ENCODE measurements at places on chromosomes 7 and 10.

DNA sequence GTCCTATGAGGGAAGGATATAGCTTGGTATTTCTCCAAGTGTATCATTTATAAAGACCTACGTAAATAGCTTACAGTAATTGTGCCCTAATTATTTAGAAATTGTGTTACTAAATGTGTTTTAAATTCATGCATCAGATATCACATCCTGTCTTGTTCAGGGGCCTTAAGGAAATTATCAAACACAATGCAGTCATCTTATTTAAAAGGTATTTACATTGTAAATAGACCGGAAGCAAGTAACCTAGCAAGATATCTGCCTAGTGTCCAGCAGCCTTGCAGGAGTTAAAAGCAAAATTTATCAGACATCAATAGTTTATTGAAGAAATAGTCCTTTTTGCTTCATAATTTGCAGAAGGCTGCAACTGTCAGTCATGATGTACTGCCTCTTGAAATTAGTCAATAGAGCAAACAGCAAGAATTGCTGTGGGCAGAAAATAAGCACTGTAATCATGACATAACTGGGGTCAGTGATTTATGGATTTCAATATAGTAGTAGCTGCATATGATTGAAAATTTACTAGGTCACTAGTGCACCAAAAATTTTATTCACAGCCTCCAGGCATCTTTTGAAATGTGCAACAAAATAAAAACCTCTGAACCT, 23.1 kb downstream of the GLRX3 start:
- DNase-seq, result no peak

DNA sequence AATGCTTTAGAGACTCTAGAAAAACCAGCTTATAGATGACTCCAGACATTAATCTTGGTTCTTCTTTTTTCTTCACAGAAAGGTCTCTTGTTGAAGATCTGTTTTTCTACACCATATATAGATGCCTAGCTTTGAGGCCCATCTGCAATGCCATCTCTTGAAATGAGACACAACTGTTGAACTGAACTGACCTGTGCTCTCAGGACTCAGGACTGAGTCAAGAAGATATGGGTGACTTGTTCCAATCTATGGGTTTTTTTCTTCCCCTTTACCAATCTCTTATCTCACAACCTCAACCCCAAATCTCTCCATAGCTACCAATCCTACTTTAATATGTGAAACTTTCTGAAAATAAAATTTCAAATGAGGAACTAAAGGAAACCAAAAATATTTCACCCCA, 194.7 kb downstream of the SNX13 start:
- DNase-seq, result no peak

- DNase-seq, result no peak
Observed at GRCh38 chr7:39582536-39582935, 16.3 kb downstream of the YAE1 start.

- DNase-seq, result peak; percentile 80
Observed at GRCh38 chr7:74202841-74203556, 6.8 kb upstream of the LAT2 start.

DNA sequence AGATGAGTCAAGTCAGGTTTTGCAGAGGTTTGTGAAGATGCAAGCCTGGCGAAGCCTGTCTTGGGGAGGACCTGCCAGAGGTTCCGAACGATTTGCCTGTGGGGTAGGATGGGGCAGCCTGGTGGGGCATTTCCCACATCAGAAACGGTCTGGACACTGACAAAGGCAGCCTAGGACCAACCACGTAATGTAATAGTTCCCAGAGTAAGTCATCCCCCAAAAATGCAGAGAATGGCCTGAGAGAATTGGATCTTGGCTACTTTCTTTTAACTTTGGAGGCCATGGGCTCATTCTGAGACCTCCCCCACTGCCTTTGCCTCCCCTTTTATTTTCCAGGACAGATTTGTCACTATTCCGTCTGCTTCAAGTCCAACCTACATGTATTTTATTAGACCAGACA, 168.9 kb upstream of the SH2B2 start:
- DNase-seq, result no peak

GRCh38 chr7:154744861-154745258, 258.1 kb downstream of the PAXIP1 start:
- DNase-seq, result no peak

DNA sequence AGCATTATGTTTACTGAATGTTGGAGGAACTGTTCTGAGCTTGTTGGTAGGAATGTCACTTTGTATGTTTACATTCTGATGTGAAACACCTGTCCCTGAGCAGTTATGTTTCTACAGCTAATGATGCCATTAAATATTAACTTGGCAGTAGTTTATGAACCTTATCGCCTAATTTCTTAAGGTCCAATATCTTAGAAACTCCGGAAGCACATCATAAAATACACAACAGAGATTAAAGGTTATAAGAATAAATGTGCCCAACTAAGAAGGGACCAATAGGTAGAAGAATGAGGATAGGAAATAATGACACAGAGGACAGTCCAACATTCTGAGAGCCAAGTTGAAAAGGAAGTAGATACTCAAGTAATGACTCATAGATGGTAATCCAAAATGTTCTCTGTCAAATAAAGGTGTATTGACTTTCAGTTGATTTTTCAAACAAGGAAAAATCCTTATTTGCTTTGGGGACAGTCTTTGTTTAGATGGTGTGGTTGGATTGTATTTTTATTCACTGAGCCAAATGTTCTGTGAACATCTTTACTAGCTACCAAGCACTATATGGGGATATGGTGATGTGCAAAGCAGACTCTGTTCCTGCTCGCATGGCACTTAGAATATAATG, 31.9 kb downstream of the LCOR start:
- no peak for DNase-seq

DNA sequence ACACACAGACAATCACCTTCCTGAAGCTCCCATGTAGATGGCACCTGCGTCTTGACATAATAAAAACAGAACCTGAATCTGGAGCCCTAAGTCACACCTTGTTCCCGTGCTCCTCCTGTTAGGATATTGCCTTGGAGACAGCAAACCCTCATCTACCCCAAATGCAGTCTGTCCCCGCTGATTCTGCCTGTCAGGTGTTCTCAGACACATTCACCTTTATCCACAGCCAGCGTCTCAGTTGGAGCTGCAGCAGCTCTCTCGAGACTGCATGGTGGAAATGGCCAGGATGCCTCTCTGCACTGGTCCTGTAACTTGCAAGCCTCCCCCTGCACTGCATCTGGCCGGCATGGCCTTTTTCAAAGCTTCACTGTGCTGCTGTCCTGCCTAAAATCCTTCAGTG, 218.0 kb upstream of the ZNF32 start:
- no peak for DNase-seq

DNA sequence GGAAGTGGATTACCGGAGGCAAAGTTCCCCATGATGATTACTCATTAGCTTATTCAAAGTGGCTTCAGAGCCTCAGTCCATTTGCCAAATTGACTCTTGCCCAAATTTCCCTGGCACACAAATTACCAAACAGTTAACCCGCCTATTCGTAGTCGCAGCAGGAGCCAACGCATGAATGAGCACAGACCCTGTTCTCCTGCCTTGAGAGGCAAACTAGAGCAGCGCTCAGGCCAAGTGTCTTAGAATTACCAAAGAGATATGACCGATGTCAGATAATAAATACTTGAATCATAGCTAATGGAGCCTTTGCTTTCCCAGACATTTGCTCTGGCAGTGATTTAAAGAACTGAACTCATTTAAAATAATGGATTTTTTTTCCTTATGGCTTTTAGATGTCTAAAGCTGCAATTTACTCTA, 64.9 kb downstream of the CTTNBP2 start:
- DNase-seq, result peak; percentile 48

GRCh38 chr7:133650487-133651300, 397.8 kb downstream of the EXOC4 start:
- peak; percentile 92 for DNase-seq

- DNase-seq, result peak; percentile 23
Observed at GRCh38 chr7:85890244-85890811, 703.5 kb upstream of the SEMA3D start.

GRCh38 chr7:70384891-70385290, 747.1 kb upstream of the GALNT17 start:
- DNase-seq, result no peak

DNA sequence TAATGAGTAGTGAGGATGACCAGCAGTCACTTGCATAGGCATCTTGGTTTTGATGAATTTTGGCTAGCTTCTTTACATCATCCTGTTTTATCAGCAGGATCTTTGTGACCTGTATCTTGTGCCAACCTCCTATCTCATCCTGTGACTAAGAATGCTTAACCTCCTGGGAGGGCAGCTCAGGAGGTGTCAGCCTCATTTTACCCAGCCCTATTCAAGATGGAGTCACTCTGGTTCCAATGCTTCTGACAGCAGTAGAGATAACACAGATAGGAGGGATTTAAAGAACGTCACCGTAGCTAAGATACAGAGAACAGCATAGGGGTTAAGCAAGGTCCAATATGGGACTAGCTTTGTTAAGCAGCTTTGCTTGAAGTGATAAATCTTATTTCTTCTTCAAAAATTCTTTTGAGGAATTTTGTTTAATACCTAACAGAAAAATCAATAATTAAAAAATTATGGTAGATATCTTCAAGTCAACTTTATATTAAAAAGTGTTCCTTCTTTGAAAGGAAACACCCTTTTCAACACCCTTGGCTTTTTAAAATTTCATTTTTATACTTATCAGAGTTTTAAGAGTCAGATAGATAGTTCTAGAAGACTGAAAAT, 39.9 kb downstream of the TMEM229A start:
- DNase-seq, result no peak

GRCh38 chr7:120023494-120024167, 249.3 kb upstream of the KCND2 start:
- no peak for DNase-seq

- no peak for DNase-seq
Observed at GRCh38 chr7:111025006-111025405, 65.9 kb upstream of the LRRN3 start.

DNA sequence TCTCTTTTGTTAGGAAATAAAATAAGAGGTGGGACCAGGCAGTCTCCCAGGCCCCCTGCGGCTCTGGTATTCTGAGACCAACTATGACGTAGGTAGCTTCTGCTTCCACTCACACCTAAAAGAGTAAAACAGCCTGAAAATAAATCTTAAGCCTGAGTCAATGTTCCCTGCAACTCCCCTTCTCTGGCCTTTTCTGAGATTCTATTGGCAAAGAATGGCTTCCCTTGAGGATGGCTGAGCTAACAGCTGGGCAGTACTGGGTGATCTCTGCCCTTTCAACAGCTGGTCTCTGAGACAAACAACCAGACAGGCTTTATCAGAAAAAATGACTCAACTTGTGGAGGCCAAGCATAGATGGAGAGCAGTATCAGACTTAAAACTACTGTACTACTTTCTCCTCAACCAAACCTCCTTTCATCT, 58.7 kb downstream of the CREB3L2 start:
- no peak for DNase-seq

- no peak for DNase-seq
Observed at GRCh38 chr10:42790835-42791234, 8.2 kb downstream of the BMS1 start.

DNA sequence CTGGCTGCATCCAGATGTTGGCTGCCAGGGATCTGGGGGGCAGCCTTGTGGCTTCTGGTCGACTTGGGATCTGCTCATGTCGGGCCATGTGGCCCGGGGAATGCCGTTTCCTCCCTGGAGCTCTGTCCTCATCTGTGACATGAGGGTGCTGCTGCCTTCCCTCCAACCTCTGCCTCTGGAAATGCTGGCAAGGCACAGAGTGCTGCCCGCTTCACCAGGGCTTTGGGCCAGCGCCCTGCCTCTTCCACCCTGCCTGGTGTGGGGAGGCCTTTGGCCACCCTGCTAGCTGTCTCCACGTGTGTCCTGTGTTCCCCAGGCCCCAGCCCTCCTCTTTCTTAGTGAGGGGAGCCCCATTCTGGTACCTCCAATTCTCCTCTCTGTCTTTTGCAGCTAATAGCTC, 5.8 kb upstream of the SMARCD3 start:
- no peak for DNase-seq

DNA sequence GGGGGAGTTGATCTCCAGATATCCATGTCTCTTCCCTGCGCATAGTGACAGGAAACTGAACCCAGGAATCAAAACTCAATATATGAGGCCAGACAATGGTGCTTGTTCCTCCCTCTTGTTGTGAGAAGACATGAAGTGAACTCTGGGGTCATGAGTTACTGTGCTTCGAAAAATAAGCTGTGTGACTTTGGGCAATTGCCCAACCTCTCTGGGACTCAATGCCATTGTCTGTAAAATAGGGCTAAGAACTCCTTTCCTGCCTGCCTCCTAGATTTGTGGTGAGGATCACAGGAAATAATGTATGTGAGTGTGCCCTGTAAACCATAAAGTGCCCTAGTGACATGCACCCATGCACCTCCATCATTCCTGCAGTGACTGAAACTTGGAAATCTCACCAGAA, 48.4 kb downstream of the SYPL1 start:
- DNase-seq, result no peak

GRCh38 chr7:106284714-106285050, at the start of gene NAMPT:
TSS of gene NAMPT (minus strand) at chr7:106284983. CDS start at chr7:106284884, 99 bp downstream.
- DNase-seq, result no peak

GRCh38 chr7:29980151-29980550, 9.4 kb downstream of the SCRN1 start:
- DNase-seq, result no peak

DNA sequence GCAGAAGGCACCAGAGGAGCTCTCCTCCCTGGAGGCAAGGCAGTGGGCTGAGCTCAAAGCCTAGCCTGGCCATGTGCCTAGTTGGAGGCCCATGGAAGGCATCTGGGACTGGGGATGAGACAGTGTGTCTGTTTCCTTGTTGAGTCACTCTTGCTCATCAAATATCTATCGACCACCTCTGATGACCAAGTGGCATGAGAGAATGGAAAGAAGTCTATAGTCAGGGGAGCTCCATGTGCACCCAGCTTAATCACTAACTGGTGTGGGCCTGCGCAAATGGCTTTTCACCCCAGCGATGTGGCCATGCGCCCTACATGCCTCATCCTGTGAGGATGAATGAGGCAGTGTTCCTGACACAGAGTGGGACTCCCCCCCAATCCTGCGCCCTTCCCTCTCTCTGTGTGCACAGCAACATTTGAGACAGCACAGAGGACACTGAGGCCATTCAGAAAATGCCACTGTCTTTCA, 229.9 kb downstream of the RPS24 start:
- no peak for DNase-seq

GRCh38 chr7:29204491-29205272, 10.1 kb downstream of the CHN2 start:
- DNase-seq, result peak; percentile 12

- peak; percentile 50 for DNase-seq
Observed at GRCh38 chr10:4234661-4235060, 449.7 kb upstream of the KLF6 start.

GRCh38 chr10:64573623-64574325, 1052.6 kb downstream of the REEP3 start:
- DNase-seq, result no peak

DNA sequence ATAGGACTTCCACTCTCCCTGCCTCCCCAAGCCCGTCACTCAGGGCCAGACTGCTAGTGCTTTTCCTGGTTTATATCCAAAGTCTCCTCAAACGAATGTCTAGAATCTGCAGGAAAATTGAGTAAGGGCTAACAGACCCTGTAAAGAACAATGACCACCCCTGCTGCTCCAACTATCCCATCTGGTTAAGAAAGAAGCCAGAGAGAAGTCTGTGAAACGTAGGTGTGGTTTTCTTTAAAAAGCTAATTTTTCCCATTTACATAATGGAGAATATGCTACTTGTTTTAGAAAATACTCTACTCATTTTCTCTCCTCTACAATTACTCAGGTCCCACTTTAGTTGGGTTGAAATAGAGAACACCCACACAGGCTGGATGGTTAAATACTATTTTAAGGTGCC, 72.5 kb downstream of the FAM13C start:
- DNase-seq, result no peak

- DNase-seq, result peak; percentile 13
Observed at GRCh38 chr7:81769891-81770727, at the start of gene HGF. TSS of gene HGF (minus strand) at chr7:81770047. CDS start at chr7:81769971, 76 bp downstream.

- DNase-seq, result no peak
Observed at GRCh38 chr7:95472581-95473161, 13.1 kb upstream of the ASB4 start.

- no peak for DNase-seq
Observed at GRCh38 chr7:56062382-56062781, 1.7 kb upstream of the SUMF2 start.
